ENCODE measurements at places on chromosomes 6 and 20. TPM values are rescaled to one million over a fixed set of nuclear protein-coding genes. Genes with fewer than 3 reads are reported as not detected.

- H3K4me1 ChIP-seq, result no peaks in the 10 kb centered on the region
- no peaks in the 10 kb centered on the region for H3K27me3 ChIP-seq
- no peak overlapping the region for H3K27ac ChIP-seq
- H3K4me3 ChIP-seq, result no peak overlapping the region
- no peak for DNase-seq
Measured at GRCh38 chr6:130811932-130812331, 15.3 kb upstream of the SMLR1 start.

Gene EDN1
- 2.8 TPM for polyA plus RNA-seq

DNA sequence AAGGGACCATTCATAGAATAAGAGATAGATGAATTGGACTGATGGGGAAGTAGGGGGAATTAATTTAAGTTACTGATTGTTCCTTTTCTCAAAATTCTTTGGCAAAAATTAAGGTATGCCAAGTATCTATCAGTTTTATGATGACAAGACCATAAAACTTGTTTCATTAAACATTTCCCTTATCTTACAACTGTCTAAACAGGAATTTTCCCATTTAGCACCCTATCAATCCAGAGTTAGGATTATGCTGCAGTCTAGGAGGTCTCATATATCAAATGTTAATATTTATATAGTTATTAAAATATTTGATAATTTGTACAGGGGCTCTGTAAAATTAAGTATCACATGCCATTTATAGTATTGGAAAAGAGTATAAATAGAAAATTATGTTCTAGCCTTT lies 51.5 kb upstream of the ARID1B start:
- DNase-seq, result no peak
- H3K27me3 ChIP-seq, result no peaks in the 10 kb centered on the region
- no peak overlapping the region for H3K27ac ChIP-seq
- no peak overlapping the region for H3K4me3 ChIP-seq

Gene EFHC1
- 38.9 TPM for polyA plus RNA-seq

DNA sequence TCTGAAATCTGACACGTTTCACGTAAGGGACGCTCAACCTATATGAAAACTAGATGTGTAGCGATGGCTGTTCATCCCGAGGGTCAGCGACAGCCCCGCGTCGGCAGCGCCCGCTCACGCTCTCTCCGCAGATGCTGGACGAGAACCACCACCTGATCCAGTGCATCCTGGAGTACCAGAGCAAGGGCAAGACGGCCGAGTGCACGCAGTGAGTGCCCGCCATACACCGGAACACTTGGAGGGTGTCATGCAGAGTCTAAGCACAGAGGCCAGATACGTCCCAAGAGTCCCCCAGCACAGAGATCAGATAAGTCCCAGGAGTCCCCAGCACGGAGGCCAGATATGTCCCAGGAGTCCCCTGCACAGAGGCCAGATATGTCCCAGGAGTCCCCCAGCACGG lies 15.0 kb downstream of the SS18L1 start:
- H3K27me3 ChIP-seq, result no peaks in the 10 kb centered on the region
- no peak for DNase-seq
- no peak overlapping the region for H3K27ac ChIP-seq
- H3K36me3 ChIP-seq, result peaks cover 24% of the 10 kb centered on the region
- H3K4me1 ChIP-seq, result peaks cover 7% of the 10 kb centered on the region
- H3K4me3 ChIP-seq, result no peak overlapping the region

- DNase-seq, result no peak
- no peak overlapping the region for H3K27ac ChIP-seq
- peaks cover 7% of the 10 kb centered on the region for H3K36me3 ChIP-seq
Measured at GRCh38 chr6:16329233-16329632, 90.8 kb downstream of the GMPR start.
